ENCODE measurements at places on chromosomes 4 and X. TPM values are rescaled to one million over a fixed set of nuclear protein-coding genes. Genes with fewer than 3 reads are reported as not detected.

CLCN4 gene
- polyA plus RNA-seq = 8.2 TPM

IDS gene
- 20.7 TPM for polyA plus RNA-seq

GK gene
- polyA plus RNA-seq = 5.0 TPM

CHST7 gene
- 31.7 TPM for polyA plus RNA-seq

CCSER1 gene
- polyA plus RNA-seq = 2.5 TPM

FGF5 gene
- 0.22 TPM for polyA plus RNA-seq

MAGEE1 gene
- polyA plus RNA-seq = 0.83 TPM

MAPK10 gene
- 2.0 TPM for polyA plus RNA-seq

ARAF gene
- polyA plus RNA-seq = 70.7 TPM

CLNK gene
- not detected for polyA plus RNA-seq

AMBN gene
- polyA plus RNA-seq = not detected

ANXA3 gene
- 92.6 TPM for polyA plus RNA-seq

RAB41 gene
- polyA plus RNA-seq = not detected

ETDA gene
- not detected for polyA plus RNA-seq

GUCY1A1 gene
- 7.7 TPM for polyA plus RNA-seq

ODAPH gene
- not detected for polyA plus RNA-seq

GTPBP6 gene
- polyA plus RNA-seq = 102 TPM

DMRTC1 gene
- polyA plus RNA-seq = not detected

SSX3 gene
- not detected for polyA plus RNA-seq

STBD1 gene
- 35.0 TPM for polyA plus RNA-seq

DDX3X gene
- 99.8 TPM for polyA plus RNA-seq

TCEAL7 gene
- polyA plus RNA-seq = 3.1 TPM

H2BW1 gene
- polyA plus RNA-seq = not detected

SH3D19 gene
- 60.4 TPM for polyA plus RNA-seq

SLC16A2 gene
- polyA plus RNA-seq = 2.2 TPM

AREG gene
- polyA plus RNA-seq = 1.6 TPM

SSX2B gene
- polyA plus RNA-seq = not detected

GABRE gene
- polyA plus RNA-seq = 32.4 TPM

CSAG2 gene
- not detected for polyA plus RNA-seq

PABPC4L gene
- polyA plus RNA-seq = 0.30 TPM

ASB12 gene
- polyA plus RNA-seq = 3.7 TPM

DOK7 gene
- 59.1 TPM for polyA plus RNA-seq

ZMAT1 gene
- 7.1 TPM for polyA plus RNA-seq

DIAPH2 gene
- 3.7 TPM for polyA plus RNA-seq

AMOT gene
- 0.61 TPM for polyA plus RNA-seq

FGB gene
- not detected for polyA plus RNA-seq

ARMCX2 gene
- polyA plus RNA-seq = 14.0 TPM

Data from heart left ventricle (tissue), 16 donors.